ENCODE measurements at places on chromosomes 1 and 21. TPM values are rescaled to one million over a fixed set of nuclear protein-coding genes. Genes with fewer than 3 reads are reported as not detected.
A peak's percentile ranks its signal among the peaks of the same experiment; 100 is the strongest.

Gene CHRNB2
- total RNA-seq = not detected

DNA sequence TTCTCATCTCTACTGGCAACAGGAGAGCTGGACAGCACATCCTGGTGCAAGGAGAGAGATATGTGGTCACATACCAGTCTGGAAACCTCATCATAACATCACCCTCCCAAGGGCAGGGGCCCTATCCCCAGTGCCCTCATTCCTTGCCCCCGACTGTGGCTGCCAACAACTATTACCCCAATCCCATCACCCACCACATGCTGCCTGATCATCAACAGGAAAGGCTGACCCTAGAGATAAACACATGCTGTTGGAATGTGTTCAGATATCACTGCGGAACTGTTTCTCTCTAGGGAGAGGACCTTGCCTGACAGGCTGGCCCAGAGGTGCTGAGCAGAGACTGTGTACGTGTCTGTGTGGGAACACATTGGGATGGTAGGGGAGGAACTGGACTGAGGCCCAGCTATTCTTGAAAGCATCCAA is 4.5 kb upstream of the INKA2 start:
- no peaks in the 10 kb centered on the region for H3K36me3 ChIP-seq
- no peak for DNase-seq
- no peak overlapping the region for H3K4me3 ChIP-seq
- peaks cover 19% of the 10 kb centered on the region for H3K4me1 ChIP-seq

DNA sequence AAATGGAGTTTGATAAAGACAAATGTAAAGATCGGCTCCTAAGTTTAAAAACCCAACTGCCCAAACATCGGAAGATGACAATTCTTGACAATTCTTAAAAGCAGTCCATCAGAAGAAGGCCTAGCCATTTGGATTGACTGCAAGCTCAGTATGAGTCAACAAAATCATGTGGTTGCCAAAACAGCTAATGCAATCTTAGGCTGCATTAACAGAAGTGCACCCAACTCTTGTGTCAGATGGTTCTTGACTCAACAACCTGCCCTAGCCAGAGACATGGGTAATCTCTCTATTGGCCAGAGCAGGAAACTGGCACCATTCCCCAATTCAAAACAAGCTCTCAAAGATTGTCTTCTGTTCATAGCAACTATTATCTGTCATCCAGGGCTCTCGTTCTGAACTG is 9.9 kb upstream of the NCF2 start:
- DNase-seq = no peak
- H3K27me3 ChIP-seq = no peaks in the 10 kb centered on the region
- no peak overlapping the region for H3K4me3 ChIP-seq
- H3K27ac ChIP-seq = no peak overlapping the region
- peaks cover 34% of the 10 kb centered on the region for H3K4me1 ChIP-seq

DNA sequence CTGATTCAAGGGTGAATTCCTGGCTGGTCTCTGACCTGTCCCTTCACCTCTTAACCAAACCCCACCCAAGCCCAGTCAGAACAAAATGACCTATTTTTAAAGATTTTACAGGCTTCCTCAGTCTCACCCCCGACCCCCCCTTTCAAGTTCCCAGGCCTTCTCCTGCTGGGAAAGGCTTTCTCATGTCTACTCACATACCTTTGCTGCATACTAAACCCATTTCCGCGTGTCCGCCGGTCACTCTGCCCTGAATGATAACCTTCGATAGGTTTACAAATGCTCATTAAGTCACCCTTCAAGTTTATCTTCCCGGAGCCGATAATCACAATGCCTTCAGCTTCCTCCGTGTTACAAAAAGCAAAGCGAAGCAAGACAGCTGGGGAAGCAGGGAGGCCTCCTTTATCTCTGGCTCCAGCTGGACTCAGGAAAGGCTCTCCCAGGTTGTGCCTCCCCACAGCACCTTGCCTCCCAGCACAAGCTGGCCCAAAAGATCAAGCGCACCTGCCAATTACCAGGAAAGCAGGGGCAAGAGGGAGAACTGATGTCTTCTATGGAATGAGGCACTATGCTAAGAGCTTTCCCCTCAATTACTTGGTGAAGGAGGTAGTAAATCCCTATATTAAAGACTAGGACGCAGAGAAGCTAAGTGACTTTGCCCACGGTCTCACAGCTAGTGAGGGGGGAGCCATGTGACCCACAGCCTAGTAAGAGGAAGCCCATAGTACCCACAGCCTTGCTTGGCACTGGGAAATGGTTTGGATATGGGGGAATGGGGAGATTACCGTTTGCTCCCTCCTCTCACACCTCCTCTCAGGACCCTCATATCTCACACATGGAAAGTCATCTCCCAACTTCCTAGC is 15.9 kb downstream of the SMIM12 start:
- no peak for DNase-seq
- peaks cover 4% of the 10 kb centered on the region for H3K36me3 ChIP-seq
- H3K27me3 ChIP-seq = no peaks in the 10 kb centered on the region
- H3K27ac ChIP-seq = peak overlapping the region; percentile 28
- no peak overlapping the region for H3K4me3 ChIP-seq

GRCh38 chr1:203486618-203487370 is 7.2 kb upstream of the OPTC start:
- peaks cover 9% of the 10 kb centered on the region for H3K4me1 ChIP-seq
- DNase-seq = no peak
- H3K27ac ChIP-seq = peak overlapping the region; percentile 77
- peaks cover 13% of the 10 kb centered on the region for H3K36me3 ChIP-seq
- peak overlapping the region; percentile 67 for H3K4me3 ChIP-seq

Gene AKT3
- total RNA-seq = 85.0 TPM

Gene KCND3
- 0.77 TPM for total RNA-seq

Gene S100A5
- 0.94 TPM for total RNA-seq

GRCh38 chr21:44911384-44912157 is 9.1 kb downstream of the ITGB2 start:
- H3K27ac ChIP-seq = no peak overlapping the region
- peaks cover 40% of the 10 kb centered on the region for H3K27me3 ChIP-seq
- H3K4me3 ChIP-seq = no peak overlapping the region
- no peaks in the 10 kb centered on the region for H3K36me3 ChIP-seq
- DNase-seq = no peak
- H3K4me1 ChIP-seq = peaks cover 16% of the 10 kb centered on the region

DNA sequence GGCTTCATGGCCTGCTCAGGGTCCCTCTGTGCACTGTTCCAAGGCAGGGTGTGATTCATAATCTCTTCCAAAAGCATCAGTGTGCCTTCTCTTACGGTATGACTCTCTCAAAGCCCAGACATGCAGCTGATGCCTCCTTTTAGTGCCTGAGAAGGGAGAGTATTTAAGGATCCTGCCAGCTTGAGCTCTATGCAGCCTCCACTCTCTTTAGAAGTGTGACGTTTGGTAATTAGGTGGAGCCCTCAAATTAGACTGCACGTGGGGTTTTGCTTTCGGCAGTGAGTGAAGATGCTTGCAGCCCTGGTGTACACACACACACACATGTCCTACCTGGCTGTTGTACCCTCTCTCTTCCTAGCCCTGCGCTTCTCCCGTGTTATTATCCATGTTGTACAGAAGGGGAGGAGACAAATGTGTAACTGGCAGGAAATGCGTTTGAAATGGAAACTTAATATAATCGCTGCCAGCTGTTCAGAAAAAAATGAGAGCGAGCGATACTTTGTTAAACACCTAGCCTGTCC is 2.6 kb upstream of the C1orf174 start:
- no peak overlapping the region for H3K27ac ChIP-seq
- no peak overlapping the region for H3K4me3 ChIP-seq
- no peaks in the 10 kb centered on the region for H3K27me3 ChIP-seq
- no peaks in the 10 kb centered on the region for H3K36me3 ChIP-seq
- peaks cover 26% of the 10 kb centered on the region for H3K4me1 ChIP-seq
- no peak for DNase-seq

Gene CD52
- total RNA-seq = not detected

GRCh38 chr1:206445116-206445515 is 25.2 kb upstream of the IKBKE start:
- peaks cover 7% of the 10 kb centered on the region for H3K4me1 ChIP-seq
- peaks cover 34% of the 10 kb centered on the region for H3K36me3 ChIP-seq
- no peak for DNase-seq
- H3K27me3 ChIP-seq = no peaks in the 10 kb centered on the region

Gene APOBEC4
- not detected for total RNA-seq

GRCh38 chr1:22044690-22045420 is 7.7 kb upstream of the CDC42 start:
- H3K27ac ChIP-seq = peak overlapping the region; percentile 90
- DNase-seq = no peak
- H3K4me3 ChIP-seq = no peak overlapping the region
- no peaks in the 10 kb centered on the region for H3K27me3 ChIP-seq
